ENCODE measurements at places on chromosomes 5 and 9.

DNA sequence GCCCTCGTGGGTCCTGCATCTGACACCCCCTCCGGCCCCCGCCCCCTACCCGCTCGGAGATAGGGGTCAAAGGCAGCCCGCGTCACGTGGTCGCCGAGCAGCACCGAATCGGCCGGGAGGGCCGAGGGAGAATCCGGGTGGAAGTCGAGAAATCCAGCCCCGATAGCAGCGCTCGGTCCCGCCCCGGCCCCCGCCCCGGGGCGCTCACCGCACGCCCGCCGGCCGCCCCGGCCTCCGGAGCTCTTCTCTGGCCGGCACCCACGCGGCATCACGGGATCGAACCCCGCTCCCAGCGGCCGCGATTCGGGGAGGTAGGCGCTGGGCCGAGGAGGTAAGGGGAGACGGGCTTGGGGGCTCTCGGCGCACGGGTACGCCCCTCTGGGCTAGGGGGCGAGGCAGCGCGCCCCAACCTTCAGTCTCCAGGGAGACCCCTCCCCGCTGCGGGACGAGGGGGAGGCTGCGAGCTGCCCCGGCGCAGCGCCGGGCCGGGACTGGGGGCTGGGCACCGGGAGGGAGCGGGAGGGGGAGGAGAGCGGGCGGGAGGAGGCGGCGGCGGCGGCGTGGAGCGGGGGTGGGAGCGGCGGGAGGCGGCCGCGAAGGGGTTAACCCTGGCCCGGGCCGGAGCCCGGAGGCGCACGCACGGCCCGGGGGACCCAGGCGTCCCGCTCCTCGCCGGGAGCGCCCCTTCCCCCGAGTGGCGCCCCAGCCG, 22.1 kb upstream of the NDST1 start:
- DNase-seq = peak; percentile 84

GRCh38 chr5:148314187-148314586, 2.0 kb downstream of the SPINK7 start:
- DNase-seq = no peak

DNA sequence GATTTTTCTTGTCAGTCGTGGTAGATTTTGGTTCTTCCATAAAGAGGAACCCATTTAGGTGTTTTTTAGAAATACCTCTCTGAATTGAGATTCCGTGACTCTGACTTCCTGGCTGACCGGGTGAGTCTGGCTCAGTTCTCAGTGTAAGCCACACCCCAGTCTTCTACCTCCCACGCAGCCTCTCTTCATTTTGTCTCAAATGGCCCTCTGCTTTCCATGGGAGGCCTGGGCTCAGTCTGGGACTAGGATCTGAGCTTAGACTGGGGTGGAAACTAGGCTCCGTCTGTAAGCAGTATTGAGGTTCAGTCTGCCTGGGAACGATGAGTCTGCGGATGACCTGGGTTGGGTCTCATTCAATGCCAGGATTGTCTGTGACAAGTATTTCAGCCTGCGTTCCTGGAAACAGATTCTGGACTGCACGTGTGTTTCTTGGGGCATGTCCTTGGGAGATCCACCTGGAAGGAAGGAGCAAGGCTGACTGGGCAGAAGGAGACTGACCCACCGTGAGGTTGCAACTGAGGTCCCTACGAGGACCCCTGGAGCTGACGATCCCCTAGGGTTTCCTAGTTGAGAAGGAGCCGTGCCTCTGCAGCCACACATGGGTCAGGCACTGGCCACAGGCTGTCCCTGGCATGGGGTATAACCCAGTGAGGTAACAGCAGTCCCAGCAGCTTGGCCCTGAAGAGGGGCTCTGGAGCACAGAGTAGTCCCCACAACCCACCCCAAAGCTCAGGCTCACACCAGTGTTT, 12.4 kb upstream of the CRB2 start:
- no peak for DNase-seq

- DNase-seq = no peak
These were observed 332.8 kb downstream of the NSG2 start for GRCh38 chr5:174378121-174378874.

DNA sequence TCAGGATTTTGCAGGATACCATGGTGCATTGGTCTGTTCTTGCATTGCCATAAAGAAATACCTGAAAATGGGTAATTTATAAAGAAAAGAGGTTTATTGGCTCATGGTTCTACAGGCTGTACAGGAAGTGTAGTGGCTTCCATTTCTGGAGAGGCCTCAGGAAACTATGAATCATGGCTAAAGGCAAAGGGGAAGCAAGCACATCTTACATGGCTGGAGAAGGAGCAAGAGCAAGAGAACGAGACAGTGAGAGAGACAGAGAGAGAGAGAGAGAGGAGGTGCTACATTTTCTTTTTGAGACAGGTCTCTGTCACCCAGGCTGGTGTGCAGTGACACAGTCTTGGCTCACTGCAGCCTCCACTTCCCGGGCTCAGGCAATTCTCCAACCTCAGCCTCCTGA, 43.9 kb downstream of the P4HA2 start:
- DNase-seq = no peak

GRCh38 chr9:4826417-4827166, 33.8 kb downstream of the RCL1 start:
- no peak for DNase-seq

DNA sequence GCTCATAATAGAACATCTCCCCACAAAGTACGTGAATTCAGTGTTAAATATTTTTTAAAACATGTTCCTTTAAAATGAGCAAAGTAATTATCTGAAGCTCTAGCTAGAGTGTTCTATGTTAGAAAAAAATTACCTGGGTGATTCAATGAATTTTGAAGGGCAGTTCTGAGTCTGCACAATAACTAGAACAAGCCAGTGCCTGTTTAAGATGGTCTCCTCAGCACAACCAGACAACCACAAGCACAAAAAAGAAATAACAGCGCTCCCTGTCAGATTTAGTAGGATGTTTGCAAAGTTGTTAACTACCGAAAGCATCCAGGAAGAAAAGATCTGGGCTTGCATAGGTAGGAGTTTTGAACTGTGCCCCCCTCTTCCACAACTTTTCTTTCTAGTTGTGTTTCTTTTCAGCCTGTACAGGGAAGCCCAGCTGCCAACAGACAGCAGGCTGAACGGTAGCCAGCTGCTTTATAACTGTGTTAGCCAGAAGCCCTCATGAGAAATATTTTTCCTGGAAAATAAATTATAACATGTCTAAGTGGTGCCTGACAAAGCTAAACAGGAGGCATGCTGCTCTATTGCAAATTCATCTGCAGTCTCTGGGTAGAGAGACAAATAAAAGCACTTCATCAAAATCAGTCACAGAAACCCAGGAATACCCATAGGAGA, 1026.9 kb downstream of the MAT2B start:
- peak; percentile 22 for DNase-seq

- DNase-seq = no peak
These were observed 5.5 kb downstream of the COMMD10 start for GRCh38 chr5:116090302-116090701.

DNA sequence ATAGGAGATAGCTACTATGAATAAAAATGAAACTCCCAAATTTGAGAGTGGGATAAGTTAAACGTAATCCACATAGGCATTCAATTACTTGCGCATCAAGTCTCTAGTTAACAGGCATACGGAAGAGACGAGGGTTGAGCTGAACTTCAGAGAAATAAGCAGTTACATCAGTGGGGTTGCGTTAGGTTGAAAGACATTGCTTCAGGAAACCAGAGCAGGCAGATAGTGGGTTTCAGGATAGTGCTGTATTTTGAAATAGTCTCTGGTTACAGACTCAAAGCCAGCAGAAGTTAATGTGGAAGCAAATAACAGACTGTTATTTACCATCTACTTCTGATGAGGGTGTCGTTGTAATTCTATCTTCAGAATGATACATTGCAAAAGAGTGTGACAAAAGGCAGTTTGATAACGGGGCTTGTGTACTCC, 533.4 kb downstream of the PDE4D start:
- no peak for DNase-seq

DNA sequence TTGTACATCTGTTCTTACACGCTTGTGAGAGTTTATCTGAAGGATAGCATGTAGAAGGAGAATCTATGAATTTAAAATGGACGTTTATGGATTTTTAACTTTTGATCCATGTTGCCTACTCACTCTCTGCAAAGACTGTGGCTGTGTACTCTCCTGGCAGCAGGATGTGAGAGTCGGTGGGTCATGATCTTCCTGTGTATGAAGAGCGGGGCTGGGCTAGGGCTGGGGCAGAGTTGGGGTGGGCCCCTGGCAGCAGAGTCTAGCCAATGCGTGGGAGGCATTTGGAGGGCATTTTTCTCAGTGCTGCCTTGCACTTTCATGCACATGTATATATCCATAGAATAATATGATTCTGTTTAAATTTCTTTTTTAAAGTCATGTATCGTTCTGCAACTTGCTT, 24.0 kb upstream of the DAB2IP start:
- no peak for DNase-seq

GRCh38 chr5:112125903-112126302, 293.2 kb downstream of the EPB41L4A start:
- no peak for DNase-seq

GRCh38 chr9:129845373-129845772, 10.1 kb downstream of the USP20 start:
- no peak for DNase-seq

GRCh38 chr5:179121667-179122111, 61.5 kb downstream of the ZNF354C start:
- DNase-seq = no peak

DNA sequence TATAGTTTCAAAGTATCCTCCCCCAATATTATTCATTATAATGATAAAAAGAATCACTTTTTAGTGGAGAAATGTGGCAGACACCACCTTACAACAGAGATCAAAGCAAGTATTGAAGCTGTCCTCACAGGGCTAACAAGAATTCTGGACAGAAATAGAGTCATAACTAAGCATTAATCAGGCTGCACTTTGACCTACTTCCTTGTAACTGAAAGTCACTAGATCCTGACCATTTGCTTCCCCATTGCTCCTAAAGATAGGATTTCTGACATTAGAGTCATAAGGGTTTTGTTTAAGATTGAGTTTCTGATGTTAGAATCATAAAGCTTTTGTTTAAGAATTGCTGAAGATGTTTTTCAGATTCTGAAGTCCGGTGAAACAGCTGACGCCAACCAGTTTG, 159.7 kb downstream of the ATP10B start:
- no peak for DNase-seq

DNA sequence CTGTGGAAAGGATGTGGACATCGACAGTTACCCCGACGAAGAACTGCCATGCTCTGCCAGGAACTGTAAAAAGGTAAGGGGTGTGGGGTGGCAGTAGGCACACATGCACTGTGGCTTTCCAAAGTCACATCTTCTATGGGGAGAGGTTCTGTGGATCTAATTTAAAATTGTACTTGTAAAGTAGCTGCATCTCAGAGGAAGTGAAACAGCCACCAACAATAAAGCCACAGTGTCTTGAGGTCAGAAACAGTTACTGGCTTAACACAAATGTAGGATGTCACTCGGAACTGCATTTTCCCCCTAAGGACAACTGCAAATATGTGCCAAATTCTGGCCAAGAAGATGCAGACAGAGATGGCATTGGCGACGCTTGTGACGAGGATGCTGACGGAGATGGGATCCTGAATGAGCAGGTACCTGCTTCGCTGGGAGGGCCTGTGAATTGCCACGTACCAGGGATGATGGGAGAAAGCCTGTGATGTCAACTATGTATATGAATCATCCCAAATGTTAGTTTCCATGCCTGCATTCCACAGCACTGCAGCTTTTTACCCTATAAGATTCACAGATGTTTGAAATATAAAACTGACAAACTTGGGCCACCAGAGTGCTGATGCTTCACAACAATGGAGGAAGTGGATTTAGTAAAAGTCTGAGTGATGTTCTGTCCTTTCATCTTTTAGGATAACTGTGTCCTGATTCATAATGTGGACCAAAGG, 35.3 kb downstream of the THBS4 start:
- DNase-seq = no peak

DNA sequence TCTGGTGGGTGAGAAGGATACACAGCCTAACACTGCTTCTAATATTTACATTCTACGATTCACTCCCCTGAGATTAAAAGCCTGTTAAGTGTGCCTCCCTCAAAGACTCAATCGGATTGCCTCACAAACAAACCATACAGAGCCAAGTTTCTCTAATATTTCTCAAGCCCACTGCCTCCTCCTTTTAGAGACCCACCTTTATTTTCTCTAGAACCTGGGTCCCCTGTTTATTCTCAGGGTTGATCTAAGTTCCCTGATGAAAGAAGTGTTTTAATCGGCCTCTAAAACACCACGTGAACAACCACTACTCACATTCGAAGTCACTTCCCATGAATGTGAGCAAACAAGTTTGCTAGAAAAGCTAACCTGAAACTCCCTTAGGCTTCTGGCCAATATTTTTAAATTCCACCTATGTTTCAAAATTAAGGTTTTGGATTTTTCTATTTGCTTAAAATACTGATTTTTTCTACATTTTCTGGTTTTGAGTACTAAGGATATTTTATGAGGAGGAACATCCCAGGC, 76.5 kb downstream of the GLIS3 start:
- DNase-seq = no peak

DNA sequence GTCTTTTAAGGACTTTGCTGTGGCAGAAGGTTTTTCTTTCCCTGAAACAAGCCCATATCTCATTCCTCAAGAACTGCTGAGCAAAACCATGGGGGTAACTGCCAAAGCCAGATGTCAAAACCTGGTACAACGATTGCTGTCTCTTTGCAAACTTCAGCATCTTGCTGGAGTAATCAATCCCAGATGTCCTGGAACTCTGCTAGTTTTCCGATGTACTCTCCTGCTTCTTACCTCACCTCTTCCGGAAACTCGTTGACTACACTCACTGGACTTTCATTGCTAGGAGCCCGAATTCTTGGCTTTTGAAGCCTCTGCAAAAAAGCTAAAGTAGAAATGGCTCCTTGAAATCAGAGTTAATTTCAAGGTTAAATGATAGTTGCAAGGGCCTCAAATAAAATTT, 23.3 kb downstream of the RAD1 start:
- DNase-seq = no peak

DNA sequence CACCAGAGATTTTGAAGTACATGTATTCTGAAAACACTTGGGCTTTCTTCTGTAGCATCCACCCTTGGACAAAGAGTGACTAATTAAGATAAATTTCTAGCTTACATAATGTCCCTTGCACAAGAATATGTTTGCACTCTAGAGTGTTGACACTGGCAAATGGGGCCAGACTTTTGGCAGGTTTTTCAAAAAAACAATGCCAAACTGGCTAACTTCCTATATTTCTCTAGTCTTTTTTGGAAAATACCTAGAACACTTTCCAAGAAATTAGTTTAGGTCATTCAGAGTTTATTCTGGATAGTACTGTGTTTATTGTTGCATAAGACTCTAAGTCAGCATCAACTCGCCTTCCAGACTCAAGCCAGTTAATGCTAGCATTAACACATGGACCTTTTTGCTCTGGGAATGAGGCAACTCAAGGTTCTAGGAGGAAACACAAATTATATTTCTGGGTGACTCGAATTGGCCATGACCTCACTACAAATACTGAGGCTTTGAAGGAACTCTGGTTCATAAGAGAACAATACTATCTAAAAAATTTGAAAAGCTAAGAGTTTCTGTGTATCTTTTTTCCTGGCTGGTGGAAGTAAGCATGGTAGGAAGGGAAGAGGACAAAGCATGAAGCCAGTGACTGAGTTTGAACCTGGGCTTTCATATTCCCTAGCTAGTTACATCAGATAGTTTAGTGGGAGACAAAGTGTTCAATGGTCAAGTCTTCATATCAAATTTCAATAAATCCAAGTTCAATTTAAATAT, 101.6 kb downstream of the NREP start:
- DNase-seq = no peak

GRCh38 chr9:37417252-37417803, 5.2 kb upstream of the GRHPR start:
- no peak for DNase-seq
